ENCODE measurements at places on chromosomes 5 and 9.

DNA sequence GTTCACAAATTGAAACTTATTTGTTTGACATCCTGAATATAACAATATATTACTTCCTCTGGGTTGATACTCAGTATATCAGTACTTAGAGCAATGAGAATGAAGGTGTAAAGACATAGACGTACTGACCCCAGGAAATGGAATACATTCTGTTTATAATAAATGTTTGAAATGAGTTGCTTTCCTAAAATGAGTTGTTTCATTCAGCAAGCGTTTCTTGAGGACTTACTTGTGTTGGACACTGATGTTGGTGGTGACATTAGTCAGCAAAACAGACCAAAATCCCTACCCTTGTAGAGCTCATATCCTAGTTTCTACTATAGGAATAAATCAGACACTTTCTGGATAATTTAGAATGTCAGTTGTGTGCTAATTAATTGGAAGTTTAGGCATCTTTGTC lies 184.3 kb downstream of the ZDHHC21 start:
- DNase-seq, result no peak

DNA sequence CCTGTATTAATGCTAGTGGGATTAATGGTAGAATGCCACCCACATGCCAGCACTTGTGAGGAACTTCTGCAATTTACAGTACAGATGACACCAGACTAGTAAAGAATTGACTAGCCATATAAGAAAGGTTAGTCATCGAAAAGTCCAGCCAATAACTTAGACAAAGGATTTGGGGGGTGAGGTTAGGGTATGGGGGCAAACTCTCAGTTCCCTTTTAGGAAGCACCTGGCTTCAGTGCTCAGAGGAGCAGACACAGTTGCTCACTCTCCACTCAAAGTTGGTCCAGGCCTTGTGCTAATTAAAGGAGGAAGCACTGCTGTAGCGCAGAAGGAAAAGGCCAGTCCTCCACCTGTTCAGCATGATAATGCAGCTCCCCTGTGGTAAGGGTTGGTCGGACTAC lies 25.2 kb downstream of the TGFBR1 start:
- peak; percentile 82 for DNase-seq

GRCh38 chr5:51095486-51095885 lies 287.8 kb upstream of the ISL1 start:
- no peak for DNase-seq

DNA sequence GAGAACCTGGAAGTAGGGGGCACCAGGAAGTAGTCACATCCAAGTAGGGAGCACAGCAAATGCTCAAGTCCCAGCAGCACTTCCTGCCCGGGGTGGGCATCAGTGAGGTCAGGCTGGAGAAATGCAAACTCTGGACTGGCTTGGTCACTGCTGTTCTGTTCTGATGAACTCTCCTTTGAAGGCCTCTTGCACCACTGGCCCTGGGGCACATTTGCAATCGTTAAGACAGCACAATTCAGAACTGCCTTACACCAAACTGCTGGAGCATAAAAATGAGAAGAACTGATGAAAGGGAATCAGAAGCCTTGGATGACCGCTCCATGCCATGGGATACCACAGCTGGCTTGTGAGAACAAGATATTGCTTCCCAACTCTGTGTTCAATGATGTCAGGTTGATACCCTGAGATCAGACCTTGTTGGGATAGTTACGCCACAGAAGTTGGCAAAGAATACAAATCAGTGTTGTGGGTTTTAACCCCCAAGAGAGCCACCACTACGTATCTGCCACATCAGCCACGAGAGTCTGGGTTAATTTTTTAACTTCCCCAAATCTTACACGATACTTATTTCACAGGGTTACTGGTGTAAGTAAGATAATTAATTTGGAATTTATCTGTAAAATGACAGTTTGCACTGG lies 42.3 kb upstream of the ZSWIM6 start:
- DNase-seq, result no peak

GRCh38 chr9:97787551-97787950 lies 65.5 kb upstream of the FOXE1 start:
- DNase-seq, result no peak

DNA sequence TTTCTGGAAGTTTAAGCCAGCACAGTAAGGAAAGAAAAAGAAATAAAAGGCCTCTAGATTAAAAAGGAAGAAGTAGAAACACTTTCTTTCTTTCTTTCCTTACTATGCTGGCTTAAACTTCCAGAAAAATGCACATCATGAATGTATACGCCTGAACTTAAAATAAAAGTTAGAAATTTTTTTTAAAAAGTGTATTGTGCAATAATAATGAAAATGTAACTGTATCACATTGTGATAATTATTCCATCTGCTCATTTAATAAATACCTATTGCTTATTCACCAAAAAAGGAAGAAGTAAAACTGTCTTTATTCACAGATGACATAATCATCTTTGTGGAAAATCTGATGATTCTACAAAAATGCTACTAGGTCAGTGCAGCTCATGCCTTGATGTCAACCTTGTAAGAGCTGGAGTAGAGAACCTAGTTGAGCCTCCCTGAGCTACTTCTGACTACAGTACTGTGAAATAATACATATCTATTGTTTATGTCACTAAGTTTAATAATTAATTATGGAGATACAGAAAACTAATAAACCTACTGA lies 49.4 kb downstream of the MCTP1 start:
- no peak for DNase-seq

GRCh38 chr5:145246961-145247744 lies 588.0 kb downstream of the PRELID2 start:
- DNase-seq, result no peak

GRCh38 chr9:121700832-121701419 lies 49.5 kb downstream of the DAB2IP start:
- DNase-seq, result no peak

DNA sequence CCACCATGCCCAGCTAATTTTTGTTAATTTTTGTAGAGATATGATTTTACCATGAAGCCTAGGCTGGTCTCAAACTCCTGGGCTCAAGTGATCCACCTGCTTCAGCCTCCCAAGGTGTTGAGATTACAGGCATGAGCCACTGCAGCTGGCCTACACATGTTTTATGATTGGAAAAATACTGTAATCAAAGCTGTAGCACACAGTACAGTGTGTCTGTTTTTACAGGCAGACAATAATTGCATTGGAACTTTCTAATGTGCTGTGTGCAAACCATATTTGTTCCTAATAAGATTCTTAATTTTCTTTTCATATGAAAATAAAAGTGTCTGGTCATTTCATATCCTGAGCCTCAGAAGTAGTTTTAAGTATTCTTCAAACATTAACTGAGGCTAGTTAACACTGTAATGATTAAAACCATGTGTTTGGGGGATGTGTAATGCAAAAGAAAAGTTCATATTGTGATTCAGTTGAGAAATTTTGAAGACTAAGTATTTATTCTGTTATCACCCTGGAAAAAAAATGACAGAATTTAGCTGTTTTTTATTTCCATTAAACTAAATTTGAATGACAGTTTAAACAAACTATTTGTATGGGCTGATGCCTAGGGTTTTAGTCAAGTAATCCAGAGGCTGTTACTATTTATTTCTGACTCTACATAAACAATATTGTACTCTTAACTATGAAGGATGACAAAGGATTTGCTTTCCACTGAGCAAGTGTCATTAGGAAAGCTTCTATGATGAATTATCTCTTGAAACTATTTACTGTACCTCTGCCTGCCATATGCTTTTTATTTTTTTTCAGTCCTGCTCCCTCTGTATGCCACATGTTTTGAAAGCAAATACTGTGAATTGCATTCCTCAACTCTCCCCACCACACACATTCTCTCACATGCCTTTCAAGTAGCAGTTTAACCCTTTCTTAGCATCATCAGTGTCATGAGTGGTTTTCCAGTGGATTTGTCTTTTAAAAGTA lies 111.5 kb downstream of the MTREX start:
- no peak for DNase-seq

DNA sequence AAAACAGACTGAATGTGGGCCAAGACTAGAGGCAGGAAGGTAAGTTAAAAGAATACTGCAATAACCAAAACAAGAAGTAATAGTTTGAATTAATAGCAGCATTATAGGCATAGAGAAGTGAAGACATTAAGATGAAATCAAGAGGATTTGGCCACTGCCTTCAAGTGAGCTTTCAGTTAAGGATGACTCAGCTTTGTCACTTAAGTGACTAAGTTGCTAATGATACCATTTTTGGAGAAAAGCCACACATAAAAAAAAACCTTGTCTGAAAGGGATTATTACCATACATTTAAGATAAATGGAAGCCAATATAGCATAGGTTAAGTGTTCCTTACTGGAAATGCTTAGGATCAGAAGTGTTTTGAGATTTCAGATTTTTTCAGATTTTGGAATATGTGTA lies 57.0 kb downstream of the ECPAS start:
- no peak for DNase-seq

DNA sequence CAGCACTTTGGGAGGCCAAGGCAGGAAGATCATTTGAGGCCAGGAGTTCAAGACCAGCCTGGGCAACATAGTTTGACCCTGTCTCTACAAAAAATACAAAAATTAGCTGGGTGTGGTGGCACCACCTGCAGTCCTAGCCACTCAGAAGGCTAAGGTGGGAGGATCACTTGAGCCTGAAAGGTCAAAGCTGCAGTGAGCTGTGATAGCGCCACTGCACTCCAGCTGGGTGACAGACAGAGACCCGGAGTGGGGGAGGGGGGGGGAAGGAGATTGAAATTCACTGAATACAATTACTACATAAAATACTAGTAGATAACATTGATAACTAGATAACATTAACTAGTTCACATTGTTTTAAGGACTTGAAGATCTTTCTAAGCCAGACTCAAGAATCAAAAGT lies 345.6 kb downstream of the BNC2 start:
- no peak for DNase-seq

DNA sequence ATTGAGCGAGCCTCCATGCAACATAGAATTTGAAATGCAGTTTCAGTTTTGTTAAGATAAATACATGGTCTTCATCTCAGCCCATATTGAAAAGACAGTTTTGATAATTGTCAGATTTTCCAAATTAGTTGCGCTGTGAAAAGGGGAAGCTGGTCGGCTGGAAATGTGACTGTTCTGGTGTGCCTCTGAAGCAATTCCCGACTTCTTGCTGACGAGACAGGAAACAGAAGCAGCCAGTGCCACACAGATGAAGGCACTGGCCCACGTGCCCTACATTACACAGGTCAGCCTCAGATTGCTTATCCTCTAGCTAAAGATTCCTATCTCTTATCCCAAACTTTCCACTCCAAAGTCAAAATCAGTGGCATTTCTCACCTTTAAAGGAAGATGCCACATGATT lies 214.1 kb upstream of the TLE4 start:
- no peak for DNase-seq

- no peak for DNase-seq
These were observed 53.3 kb upstream of the SPATA31D4 start for GRCh38 chr9:81874931-81875330.

DNA sequence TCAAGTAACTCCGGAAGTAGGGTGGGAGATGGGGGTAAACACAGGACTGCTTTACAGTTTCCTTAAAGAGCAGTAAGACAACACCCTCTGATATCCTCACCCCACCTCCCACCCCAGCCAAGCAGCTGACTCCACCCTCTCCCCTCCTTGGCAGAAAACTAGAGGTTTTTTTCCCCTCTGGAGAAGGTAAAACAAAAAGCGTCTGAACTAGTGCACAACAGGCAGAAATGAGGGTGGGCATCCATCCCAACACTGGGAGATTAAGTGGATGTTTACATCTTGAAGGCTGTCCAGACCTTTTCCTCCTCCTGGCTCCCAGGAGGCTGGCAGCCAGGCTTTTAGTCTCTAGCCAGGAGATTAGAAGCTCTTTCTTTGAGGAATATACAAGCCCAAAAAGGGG lies 13.9 kb upstream of the CTNNAL1 start:
- DNase-seq, result no peak

- DNase-seq, result no peak
These were observed 26.1 kb downstream of the DNAI1 start for GRCh38 chr9:34484678-34485077.

DNA sequence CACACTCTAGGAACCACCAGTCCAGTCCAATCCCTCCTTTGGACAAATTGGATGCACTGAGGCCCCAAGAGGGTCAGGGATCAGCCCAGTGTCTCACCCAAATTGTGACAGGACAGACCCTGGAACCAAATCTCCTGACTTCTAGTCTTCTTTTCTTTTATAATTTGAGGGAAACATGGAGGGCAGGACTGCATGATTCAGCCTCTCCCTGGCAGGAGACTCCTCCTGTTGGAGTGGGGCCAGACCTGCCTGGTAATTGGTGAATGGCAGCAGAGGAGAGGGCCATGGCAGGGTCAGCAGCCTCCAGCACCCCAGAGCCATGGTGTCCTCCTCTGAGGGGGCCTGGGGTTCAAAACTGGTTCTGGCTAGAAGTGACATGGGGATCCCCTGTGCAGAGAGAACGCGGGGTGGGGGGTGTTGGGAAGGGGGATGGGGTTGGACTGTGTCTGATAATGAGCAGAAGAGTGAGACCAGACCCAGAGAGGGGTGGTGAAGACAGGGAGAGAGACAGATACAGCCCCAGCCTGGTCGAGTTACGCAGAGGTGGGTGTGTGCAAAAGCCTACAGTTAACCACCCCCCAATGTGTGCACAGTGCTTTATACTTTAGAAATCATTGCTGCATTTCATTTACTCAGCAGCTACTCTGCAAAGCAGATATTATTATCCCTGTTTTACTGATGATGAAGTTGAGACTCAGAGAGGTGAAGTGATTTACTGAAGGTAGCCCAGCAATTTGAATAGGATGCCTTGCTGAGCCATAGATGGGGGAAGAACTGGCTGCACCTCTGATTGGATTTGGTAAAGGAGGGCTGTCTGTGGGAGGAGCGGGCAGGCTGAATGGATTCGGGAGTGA lies 3.8 kb upstream of the SYNPO start:
- no peak for DNase-seq

- DNase-seq, result peak; percentile 53
These were observed 32.1 kb downstream of the RAPGEF1 start for GRCh38 chr9:131707733-131708157.

GRCh38 chr9:138049085-138049778 lies 171.7 kb downstream of the CACNA1B start:
- DNase-seq, result no peak

DNA sequence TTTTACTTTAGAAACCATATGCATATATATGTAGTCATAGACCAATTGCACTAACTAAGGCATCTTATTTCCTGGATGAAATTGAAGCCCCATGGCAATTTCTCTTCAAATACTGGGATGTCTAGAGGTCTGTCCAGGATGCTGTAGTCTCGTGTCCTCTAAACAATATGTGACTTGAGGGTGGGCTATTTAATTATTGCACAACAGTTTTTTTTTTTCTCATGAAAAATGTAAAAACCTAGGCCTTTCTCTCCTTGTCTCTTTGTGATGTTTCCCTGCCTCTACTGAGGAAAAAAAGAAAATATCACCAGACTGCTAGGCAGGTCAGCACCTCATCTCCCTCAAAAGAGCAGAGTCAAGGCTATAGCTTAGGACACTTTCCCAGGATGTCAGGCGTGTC lies 34.6 kb downstream of the ZCCHC9 start:
- DNase-seq, result no peak

GRCh38 chr5:115600766-115601165 lies 1.5 kb downstream of the TICAM2 start:
- DNase-seq, result no peak

- no peak for DNase-seq
These were observed 33.8 kb upstream of the LAMC3 start for GRCh38 chr9:130975156-130975555.

- no peak for DNase-seq
These were observed 212.4 kb downstream of the GNA14 start for GRCh38 chr9:77435688-77436087.

- DNase-seq, result no peak
These were observed 4.8 kb downstream of the IRX1 start for GRCh38 chr5:3600106-3601060.

- DNase-seq, result no peak
These were observed 1072.6 kb upstream of the COX7C start for GRCh38 chr5:85545129-85545528.

GRCh38 chr5:125496393-125496792 lies 750.0 kb upstream of the ZNF608 start:
- no peak for DNase-seq

- no peak for DNase-seq
These were observed 8.3 kb upstream of the AFF4 start for GRCh38 chr5:132971483-132972435.

Data from B cell (primary cell).